ENCODE measurements at places on chromosomes 2 and 18.

DNA sequence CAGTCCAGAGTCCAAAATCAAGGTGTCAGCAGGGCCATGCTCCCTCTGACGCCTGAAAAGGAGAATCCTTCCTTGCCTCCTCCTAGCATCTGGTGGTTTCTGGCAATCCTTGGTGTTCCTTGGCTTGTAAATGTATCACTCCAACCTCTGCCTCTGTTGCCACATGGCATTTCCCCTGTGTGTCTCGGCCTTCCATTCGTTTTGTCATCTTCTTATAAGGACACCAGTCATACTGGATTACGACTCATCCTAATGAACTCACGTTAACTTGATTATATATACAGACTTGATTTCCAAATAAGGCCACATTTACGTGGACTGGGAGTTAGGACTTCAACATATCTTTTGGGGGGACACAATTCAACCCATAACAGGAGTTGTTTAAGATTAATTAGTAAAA is 15.8 kb downstream of the PMAIP1 start:
- no peak for DNase-seq

- DNase-seq = no peak
These were observed 27.3 kb upstream of the MLPH start for GRCh38 chr2:237459741-237460174.

DNA sequence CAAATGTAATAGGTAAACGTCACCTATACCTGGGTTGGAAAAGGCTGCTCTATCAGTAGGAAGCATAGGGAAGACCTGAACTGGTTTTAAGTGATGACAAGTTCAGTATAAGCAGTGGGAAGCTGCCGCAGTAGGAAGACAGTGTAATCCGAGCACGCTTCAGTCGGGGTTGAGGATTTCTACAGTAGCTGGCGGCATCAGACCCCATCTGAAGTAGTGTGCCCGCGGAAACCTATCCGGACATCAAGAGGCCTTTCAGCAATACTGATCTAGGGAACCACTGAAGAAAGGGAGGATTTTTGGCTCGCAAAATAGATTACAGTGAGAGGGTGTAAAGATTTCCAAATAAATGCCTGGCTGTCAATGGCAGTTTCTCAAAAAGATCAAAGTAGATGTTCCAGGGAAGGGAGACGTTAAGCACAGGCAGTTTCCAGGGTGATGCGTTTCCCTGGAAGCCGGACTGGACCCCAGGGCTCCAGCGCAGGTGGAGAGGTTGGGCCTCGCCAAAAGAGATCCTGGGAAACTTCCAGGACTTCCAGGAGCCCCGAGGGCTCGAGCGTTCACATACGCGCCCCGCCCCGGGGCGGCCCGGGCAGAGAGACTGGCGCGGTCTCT is 5.3 kb downstream of the LOXL3 start:
- DNase-seq = no peak

DNA sequence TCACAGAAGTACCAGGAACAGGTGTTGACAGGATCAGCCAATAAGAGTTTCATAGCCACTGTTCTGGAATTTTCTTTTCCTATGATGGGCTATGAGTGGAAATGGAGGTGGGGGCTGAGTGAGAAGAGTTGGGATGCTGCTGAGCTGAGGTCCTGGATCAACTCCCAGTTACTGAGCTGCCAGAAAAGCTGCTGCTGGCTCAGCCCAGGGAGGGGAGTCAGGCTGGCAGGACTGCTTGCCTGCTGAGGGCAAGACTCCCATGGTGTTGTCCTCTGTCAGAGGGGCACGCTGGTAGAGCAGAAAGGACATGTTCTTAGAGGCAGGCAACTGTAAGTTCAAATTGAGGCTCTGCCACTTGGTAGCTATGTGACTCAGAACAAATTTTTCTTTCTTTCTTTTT is 11.8 kb downstream of the TPGS2 start:
- no peak for DNase-seq

- no peak for DNase-seq
These were observed 12.4 kb downstream of the PCYOX1 start for GRCh38 chr2:70270323-70270722.

GRCh38 chr18:5625076-5625475 is 81.3 kb upstream of the EPB41L3 start:
- no peak for DNase-seq

GRCh38 chr18:7334973-7335568 is 104.2 kb downstream of the LRRC30 start:
- no peak for DNase-seq

Measured in natural killer cell treated with Interleukin-12 subunit alpha and Interleukin-12 subunit beta and Interleukin-15 and Interleukin-18, amount 100 ng/mL, for 72 hours (primary cell).